ENCODE measurements at places on chromosomes 2 and 18. TPM values are rescaled to one million over a fixed set of nuclear protein-coding genes. Genes with fewer than 3 reads are reported as not detected.
A peak's percentile ranks its signal among the peaks of the same experiment; 100 is the strongest.

The SULT1C2 gene
- total RNA-seq: not detected

The KIAA2012 gene
- under 0.01 TPM for total RNA-seq

The CRYGD gene
- total RNA-seq: not detected

The TUBA3E gene
- not detected for total RNA-seq

The FBXO48 gene
- total RNA-seq: 0.18 TPM

The DYNAP gene
- not detected for total RNA-seq

DNA sequence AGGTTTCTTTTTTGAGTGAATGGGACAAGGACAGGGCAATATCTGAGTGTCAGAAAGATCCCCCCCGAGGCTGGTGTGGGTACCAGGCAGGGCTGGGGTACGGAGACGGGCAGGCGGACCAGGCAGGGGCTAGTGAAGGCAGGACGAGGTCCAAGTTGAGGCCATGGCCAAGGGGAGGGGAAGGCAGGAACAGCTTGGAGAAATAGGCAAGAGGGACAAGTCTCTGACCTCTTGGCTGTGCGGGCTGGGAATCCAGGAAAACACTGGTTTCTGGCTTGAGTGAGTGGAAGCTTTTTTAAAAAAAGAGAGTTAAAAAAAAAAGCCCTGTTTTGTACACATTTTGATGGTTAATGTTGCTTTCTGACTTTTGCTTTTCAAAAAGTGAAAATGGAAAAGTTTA lies 30.3 kb downstream of the ASAP2 start:
- no peak for DNase-seq

- DNase-seq: peak; percentile 96
Measured at GRCh38 chr2:27703638-27704341, 40.1 kb downstream of the SLC4A1AP start.

- no peak for DNase-seq
Measured at GRCh38 chr18:12086249-12086648, 7.4 kb upstream of the ANKRD62 start.

DNA sequence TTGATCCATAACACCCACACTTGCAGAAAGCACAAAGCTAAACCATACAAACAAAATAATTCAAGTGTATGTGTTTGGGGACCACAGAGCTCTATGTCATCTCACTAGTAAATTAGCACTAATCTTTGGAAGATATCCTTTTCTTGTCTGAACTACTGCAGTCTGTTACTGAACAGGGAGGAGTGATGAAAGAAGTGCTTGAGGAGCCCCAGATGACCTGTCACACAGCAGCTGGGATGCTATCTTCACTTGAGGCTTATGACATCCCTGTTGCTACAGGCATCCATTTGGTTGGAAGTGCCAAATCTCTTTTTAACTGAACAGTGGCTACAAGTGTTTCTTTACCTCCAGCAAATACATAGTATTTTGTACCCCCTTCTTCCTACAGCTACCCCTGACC lies 386.3 kb upstream of the CHAC2 start:
- DNase-seq: no peak

DNA sequence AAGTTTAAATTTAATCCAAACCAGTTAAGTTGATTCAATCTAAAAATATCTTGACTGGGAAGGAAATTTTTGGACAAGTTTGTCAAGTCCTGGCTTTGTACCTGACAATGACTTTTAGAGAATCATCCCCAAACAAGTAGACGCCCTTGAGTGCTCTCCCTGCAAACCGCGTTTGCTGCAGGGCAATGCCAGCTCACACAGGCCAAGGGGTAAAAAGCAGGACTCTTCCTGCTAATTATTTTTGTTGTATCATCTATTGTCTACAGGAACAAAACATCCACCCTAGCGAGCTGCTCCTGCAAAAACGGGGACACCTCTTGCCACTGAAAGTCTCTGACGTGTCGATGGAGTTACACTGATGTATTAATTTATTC lies 10.9 kb downstream of the ID2 start:
- no peak for DNase-seq

DNA sequence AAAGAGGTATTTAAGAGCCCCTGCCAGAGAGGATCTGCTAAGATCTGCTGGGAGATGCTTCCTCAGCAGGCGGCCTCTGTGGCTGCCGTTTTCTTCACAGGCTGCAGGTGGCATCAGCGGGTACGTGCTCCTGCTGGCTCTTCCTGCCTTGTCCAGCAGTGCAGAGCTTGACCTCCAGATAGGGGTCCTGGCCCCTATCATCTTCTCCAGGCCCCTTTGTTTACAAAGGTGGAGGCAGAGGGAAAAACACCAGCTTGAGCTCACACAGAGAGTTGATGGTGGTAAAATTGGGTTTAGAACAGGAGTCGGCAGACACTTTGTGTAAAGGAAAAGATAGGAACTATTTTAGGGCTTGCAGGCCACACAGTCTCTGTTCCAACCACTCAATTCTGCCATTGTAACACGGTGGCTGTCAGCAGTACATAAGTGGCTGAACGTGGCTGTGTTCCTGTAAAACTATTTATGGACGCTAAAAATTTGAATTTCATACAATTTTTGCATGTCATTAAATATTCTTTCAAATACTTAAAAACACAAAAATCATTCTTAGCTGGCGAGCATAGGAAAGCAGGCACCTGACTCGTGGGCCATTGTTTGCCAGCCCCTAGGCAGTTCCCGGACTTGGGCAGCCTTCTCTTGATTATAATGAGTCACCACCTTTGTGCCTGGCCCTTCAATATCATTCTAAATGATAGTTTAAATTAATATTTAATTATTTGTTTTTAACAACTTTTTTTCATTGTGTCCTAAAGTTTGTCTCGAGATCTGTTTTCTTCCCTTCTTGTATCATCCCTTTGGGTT lies 98.2 kb upstream of the B3GNT7 start:
- DNase-seq: peak; percentile 54

- DNase-seq: no peak
Measured at GRCh38 chr2:153890576-153890975, 18.9 kb downstream of the GALNT13 start.

DNA sequence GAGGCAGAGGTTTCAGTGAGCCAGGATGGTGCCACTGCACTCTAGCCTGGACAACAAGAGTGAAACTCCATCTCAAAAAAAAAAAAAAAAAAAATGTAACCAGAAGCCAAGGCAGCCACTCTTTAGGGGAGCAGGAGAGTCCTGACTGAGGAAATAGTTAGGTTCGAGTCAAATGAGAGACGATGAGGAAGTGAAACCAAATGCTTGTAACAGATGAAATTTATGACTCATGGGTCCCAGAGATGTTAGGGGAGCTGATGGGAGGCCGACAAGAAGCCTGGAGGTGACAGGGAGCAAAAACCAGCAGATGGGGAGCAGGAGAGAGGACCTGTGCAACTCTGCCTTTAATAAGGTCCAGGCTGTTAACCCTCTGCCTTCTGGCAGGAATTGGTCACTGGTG lies 756.1 kb upstream of the DDX18 start:
- no peak for DNase-seq

GRCh38 chr2:62410015-62410453 lies 96.0 kb downstream of the TMEM17 start:
- no peak for DNase-seq

DNA sequence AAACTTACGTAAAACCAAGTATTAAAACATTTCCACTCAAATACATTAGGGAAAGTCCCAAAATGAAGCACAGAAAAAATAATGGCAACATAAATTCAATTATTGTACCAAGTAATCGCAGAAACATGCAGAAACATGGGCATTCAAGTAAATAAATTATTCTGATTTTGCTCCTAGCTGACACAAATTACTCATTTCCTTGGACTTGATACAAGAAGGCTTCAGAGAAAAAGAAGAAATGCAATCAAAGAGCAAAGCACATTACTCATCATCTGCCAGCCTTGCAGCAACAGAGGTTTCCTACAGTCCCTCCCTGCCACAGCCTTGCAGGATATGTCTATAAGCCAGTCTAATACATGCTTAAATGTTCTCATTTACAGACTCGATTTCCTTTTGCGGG lies 439.8 kb upstream of the LYPD1 start:
- DNase-seq: peak; percentile 74

DNA sequence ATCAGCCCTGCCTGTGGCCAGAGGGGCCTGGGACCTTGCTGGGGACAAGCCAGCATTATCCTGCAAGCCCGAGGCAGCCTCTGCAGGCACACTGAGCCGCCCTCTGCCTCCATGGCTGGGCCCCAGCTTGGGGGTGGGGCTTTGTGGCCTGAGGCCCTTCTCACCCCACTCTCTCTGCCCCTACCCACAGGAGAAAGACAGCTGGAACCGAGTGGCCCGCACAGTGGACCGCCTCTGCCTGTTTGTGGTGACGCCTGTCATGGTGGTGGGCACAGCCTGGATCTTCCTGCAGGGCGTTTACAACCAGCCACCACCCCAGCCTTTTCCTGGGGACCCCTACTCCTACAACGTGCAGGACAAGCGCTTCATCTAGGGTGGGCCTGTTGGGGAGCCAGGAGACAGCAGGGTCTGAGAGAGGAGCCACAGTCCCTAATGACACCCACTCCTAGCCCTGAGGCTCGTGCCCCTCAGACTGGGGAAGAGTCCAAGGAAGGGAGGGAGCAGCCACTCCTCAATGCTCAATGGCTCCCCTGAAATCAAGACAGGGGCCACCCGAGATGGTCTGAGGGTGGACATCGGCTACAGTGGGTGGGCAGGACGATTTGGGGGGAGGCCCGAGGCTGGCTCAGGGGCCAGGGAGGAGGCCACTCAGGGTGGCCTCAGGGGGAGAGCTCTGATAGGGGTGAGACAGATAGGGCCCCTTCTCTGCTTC lies 4.4 kb upstream of the CHRNG start:
- DNase-seq: no peak

DNA sequence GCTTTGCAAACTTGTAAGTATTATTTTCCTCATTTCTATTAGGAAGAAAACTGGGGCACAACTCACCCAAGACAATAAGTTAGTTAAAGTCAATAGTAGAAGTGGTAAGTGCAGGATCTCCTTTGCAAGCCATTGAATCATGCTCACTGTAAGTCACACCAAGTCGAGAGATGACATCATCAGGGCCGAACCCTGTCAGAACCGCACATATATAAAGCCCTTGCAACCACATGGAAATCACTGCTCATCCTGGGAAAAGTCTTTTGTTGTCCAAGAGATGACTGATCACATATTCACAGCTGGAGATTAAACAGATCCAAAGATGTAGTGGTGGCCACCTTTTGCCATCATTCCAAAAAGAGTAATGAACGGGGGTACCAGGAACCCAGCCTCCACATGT lies 484.8 kb upstream of the ID2 start:
- DNase-seq: peak; percentile 86

GRCh38 chr18:26225022-26225693 lies 1.1 kb upstream of the TAF4B start:
- DNase-seq: no peak

GRCh38 chr18:37318360-37319355 lies 246.9 kb downstream of the CELF4 start:
- DNase-seq: no peak

DNA sequence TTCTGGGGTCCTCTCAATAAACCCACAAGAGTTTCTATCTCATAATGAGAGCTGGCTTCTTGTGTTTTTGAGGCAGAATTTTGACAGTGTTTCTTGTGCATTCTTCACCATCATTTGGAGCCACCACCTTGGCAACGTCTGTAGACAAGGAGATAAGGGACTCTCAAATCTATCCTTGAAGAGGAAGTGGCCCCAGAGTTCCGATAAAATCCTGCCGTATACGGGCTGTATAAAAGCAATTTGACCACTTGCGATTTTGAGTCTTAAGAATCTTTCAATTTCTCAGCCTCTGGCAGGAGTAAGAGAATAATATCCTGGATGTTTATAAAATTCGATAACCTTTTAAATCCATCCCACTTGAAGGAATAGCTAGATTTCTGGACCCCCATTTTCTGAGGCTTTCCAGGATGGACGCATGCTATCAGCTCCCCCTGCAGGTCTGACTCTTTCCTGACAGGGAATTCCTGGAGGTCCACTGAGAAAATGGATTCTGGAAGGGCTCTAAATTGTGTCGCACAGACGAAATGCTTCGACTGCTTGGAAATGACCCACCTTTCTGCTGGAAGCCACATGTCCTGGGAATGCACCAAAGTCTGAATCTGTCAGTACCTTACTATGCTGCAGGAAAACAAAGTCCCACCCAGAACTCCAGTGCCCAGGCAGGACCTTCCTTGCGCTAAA lies 54.1 kb downstream of the E2F6 start:
- DNase-seq: peak; percentile 63

DNA sequence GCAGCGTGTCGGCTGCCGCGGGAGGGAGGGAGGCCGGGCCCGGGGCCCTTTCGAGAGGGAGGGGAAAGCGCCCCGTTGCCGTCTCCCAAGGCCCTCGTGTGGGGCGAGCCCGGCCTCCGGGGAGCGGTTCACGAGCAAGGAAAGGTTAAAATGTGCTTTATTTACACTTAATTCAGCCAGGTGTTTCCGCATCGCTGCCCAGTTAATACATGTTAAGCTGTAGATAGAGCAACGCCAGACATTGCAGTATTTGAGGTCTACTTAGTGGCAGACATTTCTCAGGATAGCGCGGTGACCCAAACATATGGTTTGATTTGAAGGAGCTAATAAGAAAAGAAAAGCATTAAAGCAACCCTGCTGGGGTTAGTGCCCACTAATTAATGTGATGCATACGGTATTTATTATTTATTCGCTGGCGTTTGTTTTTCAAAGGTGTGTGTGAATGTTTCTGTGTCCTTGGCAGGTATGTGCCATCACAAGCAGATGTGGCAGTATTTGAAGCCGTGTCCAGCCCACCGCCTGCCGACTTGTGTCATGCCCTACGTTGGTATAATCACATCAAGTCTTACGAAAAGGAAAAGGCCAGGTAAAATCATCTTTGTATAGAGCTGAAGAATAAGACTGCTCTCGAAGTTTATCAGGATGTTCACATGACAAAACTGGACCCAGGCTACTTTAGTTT lies 571 bp downstream of the EEF1B2 start:
- peak; percentile 38 for DNase-seq

- DNase-seq: peak; percentile 9
Measured at GRCh38 chr2:29155578-29155977, 40.4 kb downstream of the CLIP4 start.

DNA sequence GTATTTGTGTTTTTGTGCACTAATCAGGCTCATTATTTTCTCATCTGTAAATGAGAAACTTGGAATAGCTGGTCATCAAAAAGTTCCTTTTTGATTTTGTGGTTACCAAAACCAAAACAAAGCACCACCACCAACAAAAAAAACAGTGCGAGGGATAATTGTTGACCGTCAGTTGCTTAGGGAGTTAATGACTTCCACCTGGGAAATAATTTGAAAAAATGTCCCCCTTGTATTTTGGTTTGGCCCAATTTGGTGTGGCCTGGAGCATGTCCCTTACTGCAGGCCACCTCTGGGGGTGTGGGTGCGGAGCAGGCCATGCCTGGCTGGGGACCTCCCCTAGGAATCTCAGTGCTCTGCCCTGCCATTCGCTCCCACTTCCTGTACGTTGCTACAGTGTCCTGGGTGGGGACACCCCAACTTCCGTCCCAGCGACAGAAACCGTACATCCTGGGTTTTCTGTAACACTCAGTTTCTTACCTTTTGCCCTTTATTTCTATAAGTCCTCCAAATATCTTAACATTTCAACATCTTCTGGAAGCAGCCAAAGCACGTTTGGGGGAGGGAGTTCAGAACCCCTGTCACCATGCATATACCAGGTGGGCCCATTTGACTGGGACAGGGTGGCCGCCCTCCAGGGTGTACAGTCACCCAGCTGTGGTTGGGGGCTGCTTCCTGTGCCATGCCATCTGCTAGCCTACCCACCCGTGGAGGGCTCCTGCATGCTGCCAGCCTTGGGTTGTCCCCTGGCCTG lies 31.3 kb downstream of the NCK2 start:
- no peak for DNase-seq
